ENCODE measurements at places on chromosomes 6 and 20.

DNA sequence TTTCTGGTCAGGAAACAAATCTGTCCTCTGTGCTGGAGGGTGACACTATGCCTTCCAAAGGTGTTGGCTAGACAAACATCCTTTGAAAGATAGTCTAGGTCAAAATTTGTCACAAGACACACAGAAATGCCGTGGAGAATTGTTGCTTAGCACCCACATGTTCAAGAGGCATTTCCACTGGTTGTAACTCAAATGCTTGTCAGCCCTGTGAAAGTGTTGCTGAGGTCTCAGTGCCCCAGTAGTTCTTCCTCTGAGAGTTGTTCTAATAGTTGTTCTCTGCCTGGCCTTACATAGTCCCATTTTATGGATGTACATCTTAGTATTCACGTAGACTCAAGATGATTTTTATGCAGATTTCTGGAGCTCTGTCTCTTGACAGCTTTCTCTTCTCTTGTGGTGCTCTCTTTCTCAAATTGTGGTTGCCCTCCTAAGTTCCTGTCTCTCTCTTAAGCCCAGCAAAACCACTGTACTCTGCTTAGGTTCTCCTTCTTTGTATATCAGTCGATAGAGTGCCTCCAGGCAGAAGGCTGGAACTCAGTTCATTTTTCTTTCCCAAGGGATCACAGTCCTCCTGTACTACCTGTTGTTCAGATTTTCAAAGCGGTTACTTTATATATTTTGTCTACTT lies 39.5 kb upstream of the REV3L start:
- no peak for DNase-seq

DNA sequence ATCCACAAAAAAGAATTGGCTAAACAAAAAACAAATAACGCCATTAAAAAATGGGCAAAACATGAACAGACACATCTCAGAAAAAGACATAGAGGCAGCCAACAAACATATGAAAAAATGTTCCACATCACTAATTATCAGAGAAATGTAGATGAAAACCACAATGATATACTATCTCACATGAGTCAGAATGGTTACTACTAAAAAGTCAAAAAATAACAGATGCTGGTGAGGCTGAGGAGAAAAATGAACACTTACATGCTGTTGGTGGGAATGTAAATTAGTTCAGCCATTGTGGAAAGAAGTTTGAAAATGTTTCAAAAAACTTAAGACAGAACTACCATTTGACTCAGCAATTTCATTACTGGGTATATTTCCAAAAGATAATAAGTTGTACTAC lies 430.1 kb upstream of the JAG1 start:
- DNase-seq, result no peak

DNA sequence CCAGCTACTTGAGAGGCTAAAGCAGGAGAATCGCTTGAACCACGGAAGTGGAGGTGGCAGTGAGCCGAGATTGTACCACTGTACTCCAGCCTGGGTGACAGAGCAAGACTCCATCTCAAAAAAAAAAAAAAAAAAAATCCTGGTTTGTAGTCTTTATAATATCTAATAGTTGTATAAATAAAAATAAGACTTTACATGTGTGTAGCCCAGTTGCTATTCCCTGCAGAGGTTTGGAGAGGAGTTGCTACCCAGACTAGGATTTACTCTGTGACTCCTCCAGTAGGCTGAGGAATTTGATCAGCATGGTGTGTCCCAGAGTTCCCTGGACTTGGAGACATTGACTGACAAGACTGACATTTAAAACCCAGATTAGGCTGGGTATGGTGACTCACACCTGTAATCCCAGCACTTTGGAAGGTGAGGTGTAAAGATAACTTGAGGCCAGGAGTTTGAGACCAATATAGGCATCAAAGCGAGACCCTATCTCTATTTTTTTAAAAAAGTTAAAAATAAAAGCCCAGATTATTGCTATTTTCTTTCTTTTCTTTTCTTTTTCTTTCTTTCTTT lies 10.2 kb downstream of the CHMP4B start:
- DNase-seq, result no peak

GRCh38 chr6:5112066-5112799 lies 27.1 kb downstream of the PPP1R3G start:
- no peak for DNase-seq

- no peak for DNase-seq
Measured at GRCh38 chr6:63597141-63598048, 25.1 kb downstream of the LOC128125822 start.

- no peak for DNase-seq
Measured at GRCh38 chr20:49914310-49915117, 815 bp downstream of the SPATA2 start.

GRCh38 chr6:133995296-133995695 lies 42.3 kb downstream of the TBPL1 start:
- no peak for DNase-seq

GRCh38 chr6:123316733-123317323 lies 319.9 kb downstream of the TRDN start:
- DNase-seq, result no peak

GRCh38 chr6:23280437-23280836 lies 711.1 kb downstream of the HDGFL1 start:
- no peak for DNase-seq

- DNase-seq, result no peak
Measured at GRCh38 chr20:4099905-4100675, 84.7 kb upstream of the RNF24 start.

DNA sequence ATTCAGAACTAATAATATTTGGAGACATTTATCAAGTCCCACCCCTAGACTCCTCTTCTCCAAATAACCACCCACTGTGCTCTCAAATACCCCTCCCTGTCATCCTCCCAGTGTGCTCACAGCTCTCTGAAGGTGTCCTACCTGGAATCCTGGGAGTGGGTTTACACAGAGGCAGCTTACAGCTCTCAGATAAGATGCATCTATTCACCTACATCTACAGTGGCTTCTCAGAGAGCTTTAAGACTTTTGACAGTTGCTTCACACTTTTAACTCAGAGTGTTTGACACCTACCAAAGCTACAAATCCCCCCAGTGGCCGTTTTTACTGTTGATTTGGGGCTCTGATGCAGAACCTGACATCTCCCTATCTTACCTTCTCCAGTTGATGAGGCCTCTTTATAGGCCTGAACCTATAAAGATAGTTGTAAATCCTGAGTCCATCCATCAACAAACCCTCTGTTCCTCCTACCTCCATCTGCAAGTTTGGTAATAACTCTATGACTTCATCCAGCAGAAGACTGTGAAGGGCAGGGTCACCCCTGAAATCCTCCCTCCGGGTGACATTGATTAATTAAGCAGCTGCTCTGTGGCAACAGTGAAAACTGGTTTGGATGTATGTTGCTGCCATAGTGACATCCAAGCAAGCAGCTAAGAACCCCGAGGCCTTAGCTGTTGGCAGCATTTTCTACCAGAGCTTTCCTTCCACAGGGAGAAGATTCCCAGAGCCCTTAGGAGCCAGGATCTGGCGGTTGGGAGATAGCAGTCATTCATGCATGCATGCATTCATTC lies 226.1 kb upstream of the RREB1 start:
- DNase-seq, result no peak

GRCh38 chr6:143732536-143732935 lies 54.8 kb downstream of the PHACTR2 start:
- no peak for DNase-seq

GRCh38 chr6:45743028-45743615 lies 272.5 kb downstream of the CLIC5 start:
- no peak for DNase-seq

DNA sequence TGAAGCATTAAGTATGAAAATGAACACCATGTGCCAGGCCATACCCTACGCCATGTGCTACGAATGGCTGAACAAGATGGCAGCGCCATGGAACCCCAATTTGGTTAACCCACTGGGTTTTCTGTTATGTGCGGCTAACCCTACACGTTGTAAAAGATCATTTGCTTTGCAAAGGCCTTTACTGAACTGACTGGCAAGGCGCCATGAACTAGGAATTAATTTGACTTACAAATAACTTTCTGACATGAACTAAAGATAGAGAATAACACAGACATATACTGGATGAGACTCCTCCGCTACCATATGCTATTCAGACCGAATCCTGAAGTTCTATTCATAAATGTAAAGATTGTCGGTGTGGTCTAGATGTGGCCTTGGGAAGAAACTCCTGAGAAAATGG lies 3.9 kb downstream of the CNKSR3 start:
- DNase-seq, result no peak

- DNase-seq, result no peak
Measured at GRCh38 chr6:17974570-17975368, 12.7 kb downstream of the KIF13A start.

GRCh38 chr20:38932457-38933120 lies 6.4 kb downstream of the FAM83D start:
- DNase-seq, result no peak

DNA sequence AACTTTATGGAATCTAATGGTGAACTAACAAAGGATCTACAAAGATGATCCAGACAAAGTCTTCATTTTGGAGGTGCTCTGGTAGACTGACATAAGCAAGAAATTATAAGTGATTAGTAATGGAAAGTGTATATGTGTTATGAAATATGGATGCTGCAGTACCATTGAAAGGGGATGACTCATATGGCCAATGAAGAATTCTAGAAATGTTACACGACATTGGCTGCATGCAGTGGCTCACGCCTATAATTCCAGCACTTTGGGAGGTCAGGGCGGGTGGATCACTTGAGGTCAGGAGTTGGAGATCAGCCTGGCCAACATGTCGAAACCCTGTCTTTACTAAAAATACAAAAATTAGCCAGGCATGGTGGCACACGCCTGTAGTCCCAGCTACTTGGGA lies 23.5 kb downstream of the CFAP206 start:
- DNase-seq, result no peak

DNA sequence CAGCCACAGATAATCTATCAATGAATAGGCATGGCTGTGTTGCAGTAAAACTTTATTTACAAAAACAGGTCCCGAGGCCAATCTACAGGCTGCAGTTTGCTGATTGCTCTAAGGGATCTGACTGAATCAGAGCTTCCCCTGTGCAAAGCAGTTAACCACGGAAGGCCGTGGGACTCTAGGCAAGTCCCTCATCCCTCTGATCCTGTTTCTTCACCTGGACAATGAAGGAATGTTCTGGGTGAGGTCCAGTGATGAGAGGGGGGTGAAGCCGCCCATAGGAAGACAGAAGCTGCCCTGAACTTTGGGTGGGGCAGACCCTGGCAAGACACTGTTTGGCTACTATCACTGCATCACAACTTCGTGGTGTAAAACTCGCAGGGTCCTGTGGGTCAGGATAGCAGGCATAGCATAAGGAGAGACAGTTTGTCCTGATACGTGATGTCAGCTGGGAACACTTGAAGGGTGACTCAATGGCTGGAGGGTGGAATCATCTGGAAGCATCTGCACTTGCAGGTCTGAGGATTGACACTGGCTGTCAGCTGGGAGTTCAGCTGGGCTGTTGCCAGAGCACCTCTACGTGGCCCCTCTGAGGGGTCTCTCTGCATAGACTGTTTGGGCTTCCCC lies 33.3 kb upstream of the TGM2 start:
- no peak for DNase-seq

DNA sequence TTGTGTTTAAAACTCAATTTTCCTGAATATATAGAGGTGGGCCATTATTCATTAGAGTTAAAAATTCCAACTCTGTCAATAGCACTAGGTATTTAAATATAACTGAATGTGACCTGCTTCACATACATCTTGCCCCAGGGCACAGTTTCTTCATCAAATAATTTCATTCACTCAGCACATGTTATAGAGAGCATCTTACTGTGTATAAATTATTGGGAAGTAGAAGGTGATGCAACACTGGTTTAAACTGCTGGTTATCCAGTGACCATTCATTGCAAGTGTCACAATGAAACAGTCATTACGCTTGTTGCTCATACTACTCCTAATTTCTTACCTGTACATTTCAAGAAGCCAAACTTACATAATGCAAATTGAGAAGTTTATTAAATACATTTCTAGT lies 93.4 kb downstream of the KHDRBS2 start:
- DNase-seq, result no peak

DNA sequence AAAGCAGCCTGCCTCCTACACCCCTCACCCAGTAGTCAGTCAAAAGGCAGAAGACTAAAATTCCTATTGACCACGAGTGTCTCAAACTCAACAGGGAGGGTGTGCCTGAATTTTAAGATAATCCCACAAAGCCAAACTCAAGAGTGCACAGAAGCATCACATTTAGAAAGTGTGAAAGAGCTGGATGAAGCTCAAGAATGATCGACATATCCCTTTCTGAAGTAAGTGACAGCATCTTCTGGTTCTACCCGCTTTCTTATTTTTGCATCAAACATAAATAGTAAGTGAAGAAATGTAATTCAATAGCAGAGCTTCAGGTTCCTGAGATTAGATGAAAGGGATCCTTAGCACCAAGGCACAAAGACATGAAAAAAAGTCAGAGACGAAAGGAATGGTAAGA lies 64.5 kb upstream of the BACH2 start:
- no peak for DNase-seq

- no peak for DNase-seq
Measured at GRCh38 chr6:5704708-5705107, 302.0 kb downstream of the NRN1 start.

GRCh38 chr6:121157906-121158305 lies 176.4 kb downstream of the TBC1D32 start:
- no peak for DNase-seq

DNA sequence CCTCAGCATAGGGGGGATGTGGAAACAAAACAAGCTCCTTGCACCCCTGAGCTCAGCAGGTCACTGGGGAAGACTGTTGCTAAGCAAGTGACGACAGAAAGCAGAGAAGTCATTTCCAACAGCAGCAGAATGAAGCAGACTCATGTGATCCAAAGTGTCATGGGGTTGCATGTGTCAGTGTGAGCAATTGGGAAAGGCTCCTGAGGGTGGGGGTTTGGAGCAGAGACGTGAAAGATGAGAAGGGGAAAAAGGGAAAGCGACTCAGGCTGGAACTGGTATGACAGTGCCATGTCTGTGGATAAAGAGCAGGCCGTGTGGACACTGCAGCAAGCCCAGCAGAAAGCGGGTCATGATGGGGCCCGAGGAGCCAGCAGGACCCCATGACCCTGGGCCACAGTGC lies 363.9 kb downstream of the PREX1 start:
- no peak for DNase-seq

- no peak for DNase-seq
Measured at GRCh38 chr6:35378261-35378660, 35.9 kb downstream of the PPARD start.

GRCh38 chr20:32796981-32797451 lies 22.7 kb upstream of the MAPRE1 start:
- DNase-seq, result no peak

GRCh38 chr6:32664827-32665362 lies 1.6 kb downstream of the HLA-DQB1 start:
- no peak for DNase-seq

Measured in GM12891 (cell line).